PC-3 (cell line): ENCODE measurements at places on chromosomes 1 and 21. TPM values are rescaled to one million over a fixed set of nuclear protein-coding genes. Genes with fewer than 3 reads are reported as not detected.

GJC2 gene
- 1.2 and 2.2 TPM in 2 replicates for total RNA-seq

DNA sequence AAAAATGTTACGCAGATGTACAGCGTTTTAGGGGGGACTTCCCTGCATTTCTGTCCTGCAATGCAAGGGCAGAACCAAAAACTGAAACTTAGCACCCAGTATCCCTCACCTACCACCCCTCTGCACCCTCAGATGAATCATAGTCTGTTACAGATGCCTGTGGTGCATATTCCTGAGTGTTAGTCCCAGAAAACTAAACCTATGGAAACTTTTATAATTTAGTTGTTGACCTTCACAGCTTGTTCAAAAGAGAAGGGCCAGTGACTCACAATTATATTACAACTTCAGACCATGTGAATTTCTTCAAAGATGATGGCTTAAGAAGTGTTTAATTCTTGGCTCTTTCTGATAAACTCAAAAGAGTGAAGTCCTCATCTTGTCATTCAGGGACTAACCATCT, 5.8 kb downstream of the PTGER3 start:
- DNase-seq: no peak

- peak; percentile 82 for DNase-seq
Measured at GRCh38 chr1:207223162-207223561, 98.3 kb upstream of the CD55 start.

DNA sequence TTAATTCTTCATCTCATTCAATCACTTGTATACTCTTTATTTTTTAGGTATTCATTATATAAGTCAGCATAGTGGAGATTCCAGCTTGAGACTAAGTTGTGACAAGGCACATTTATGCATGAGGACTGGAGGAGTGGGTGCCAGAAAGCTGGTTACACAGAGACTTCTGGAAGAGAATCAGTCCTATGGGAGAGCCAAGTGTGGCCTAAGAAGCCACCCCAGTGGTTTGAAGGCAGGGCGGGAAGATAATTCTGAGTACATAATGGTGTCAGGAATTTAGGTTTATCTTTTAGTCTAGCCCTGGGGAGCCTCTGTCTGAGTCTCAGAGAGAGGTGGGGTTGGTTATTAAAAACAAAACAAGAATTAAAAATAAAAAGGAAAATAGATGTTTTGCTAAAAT, 83.0 kb downstream of the SPAG17 start:
- DNase-seq: no peak

DIO1 gene
- total RNA-seq: not detected in 2 replicates

- no peak for DNase-seq
Measured at GRCh38 chr1:21641537-21641936, 27.6 kb downstream of the RAP1GAP start.

DNA sequence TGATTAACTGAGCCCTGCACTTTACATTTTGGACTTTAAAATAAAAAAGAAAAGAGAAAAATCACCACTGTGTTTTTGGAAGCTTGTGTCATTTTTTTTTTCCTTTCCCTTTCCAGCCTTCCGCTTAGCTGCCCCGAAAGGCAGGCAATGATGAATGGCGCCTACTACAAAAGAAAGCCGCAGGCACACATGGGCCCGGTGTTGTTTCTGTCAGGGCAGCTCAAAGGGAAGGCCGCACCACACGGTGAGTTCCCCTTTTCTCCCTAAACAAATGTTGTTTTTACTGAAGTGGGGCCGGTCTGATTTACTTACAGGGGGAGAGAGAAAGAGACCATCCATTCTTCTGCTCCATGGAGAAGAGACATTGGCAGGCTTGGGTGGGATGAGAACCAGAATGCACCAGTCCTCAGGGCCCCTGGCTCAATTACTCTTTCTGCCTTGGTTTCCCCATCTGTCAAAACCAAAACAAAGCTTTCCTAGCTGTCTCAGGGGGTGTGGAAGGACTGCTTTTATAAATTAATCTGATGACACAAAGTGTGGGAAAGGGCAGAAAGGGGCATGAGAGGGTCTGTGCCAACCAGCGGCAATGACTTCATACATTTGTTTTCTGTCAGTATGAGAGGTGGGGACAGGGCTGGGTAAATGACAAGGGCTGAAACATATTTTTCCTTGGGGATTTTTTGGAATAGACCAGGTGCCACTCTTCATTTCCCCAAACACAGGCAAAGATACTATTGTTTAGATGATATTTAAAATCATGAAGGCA, 91.4 kb upstream of the PLXNA2 start:
- DNase-seq: no peak

SNX7 gene
- total RNA-seq: 36.5 and 43.3 TPM in 2 replicates

DNA sequence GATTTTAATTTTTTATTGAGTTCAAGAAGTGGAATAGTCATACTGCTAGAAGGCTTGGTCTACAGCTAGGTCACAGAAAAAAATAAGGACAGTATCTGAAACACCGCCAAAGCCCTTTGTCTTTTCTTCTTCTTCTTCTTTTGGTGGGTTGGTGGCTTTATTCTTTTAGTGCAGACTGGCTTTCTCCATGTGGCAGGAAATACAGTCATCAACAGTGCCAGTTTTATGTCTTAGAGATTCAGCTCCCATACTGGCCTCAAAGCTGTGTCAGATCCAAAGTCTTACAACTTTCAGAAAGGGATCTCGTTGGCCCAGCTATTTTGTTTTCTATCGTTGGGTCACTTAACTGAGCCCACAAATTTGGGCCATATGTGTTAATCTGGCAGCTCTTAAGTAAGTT, 58.2 kb downstream of the FNBP1L start:
- DNase-seq: no peak

GRCh38 chr1:33609739-33610138, 137.3 kb downstream of the ZSCAN20 start:
- no peak for DNase-seq

DNA sequence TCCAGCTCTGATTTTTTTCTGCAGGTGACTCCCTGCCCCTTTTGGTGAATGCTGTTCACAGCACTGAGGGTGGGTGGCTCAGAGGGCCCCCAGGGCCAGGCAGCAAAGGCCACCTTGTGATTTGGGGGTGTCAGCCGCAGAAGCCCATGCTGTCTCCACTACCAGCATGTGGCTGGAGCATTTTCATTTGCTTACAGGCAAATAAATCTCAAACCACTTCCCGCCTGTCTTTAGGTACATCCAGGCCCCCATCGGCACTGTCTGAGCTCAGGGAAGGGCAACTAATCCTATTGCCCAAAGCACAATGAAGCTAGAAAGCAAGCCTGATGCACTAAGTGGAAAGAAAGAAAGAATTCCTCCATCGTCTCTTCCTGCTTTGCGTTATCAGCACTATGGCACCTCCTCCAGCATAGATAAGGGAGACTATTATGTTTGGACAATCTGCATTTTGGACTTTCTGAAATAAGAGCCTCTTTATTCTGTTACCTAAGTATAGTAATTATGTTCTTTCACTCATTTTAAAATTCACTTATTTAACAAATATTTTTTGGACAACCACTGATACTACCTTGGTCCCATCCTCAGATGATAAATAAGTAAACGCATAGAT, 100.5 kb upstream of the TLR5 start:
- DNase-seq: no peak

PPOX gene
- total RNA-seq: 21.8 and 22.9 TPM in 2 replicates

- DNase-seq: peak; percentile 71
Measured at GRCh38 chr1:110746644-110747259, 72.0 kb upstream of the KCNA3 start.

DNA sequence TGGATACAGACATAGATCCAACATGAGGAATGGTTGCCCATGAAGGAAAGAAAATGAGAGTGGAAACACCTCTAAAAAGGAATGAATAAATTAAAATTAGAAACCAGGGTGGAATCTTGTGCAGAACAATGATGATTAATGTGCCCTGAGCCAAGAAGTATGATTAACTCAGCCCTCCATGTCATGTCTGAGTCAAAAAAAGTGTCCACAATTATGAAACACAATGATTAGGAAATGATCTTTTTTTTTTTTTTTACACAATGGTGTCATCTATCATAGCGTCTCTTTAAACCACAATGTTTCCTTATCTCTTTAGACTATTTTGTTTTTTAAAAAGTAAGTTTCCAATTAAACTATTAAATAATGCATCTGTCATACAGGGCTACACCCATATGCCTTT, 78.9 kb upstream of the RAB4A start:
- DNase-seq: peak; percentile 68

- no peak for DNase-seq
Measured at GRCh38 chr1:64685217-64685616, 59.7 kb upstream of the RAVER2 start.
